ENCODE measurements at places on chromosomes 11 and 22.

GRCh38 chr11:122116591-122116990 lies 576 bp upstream of the BLID start:
- no peak overlapping the region for H3K4me3 ChIP-seq
- no peaks in the 10 kb centered on the region for H3K27me3 ChIP-seq
- no peak overlapping the region for H3K27ac ChIP-seq
- no peak for DNase-seq
- no peaks in the 10 kb centered on the region for H3K4me1 ChIP-seq

GRCh38 chr22:22088658-22089458 lies 106.3 kb upstream of the TOP3B start:
- peaks cover 54% of the 10 kb centered on the region for H3K27me3 ChIP-seq
- no peaks in the 10 kb centered on the region for H3K4me1 ChIP-seq
- H3K4me3 ChIP-seq: no peak overlapping the region
- H3K27ac ChIP-seq: no peak overlapping the region
- no peaks in the 10 kb centered on the region for H3K36me3 ChIP-seq
- no peak for DNase-seq

- H3K27ac ChIP-seq: no peak overlapping the region
- H3K27me3 ChIP-seq: no peaks in the 10 kb centered on the region
- H3K4me1 ChIP-seq: no peaks in the 10 kb centered on the region
- no peaks in the 10 kb centered on the region for H3K36me3 ChIP-seq
- DNase-seq: no peak
Measured at GRCh38 chr11:24714601-24715000, 217.7 kb downstream of the LUZP2 start.

GRCh38 chr11:66159324-66159984 lies 89.4 kb downstream of the PACS1 start:
- H3K4me3 ChIP-seq: no peak overlapping the region
- no peak for DNase-seq
- peaks cover 14% of the 10 kb centered on the region for H3K4me1 ChIP-seq
- no peaks in the 10 kb centered on the region for H3K27me3 ChIP-seq

- DNase-seq: no peak
- no peaks in the 10 kb centered on the region for H3K36me3 ChIP-seq
- H3K27me3 ChIP-seq: peaks cover 23% of the 10 kb centered on the region
- no peak overlapping the region for H3K4me3 ChIP-seq
- no peak overlapping the region for H3K27ac ChIP-seq
Measured at GRCh38 chr11:44760477-44760872, 33.7 kb downstream of the TSPAN18 start.

GRCh38 chr22:37545703-37546436 lies 14.4 kb upstream of the CDC42EP1 start:
- peaks cover 20% of the 10 kb centered on the region for H3K4me1 ChIP-seq
- H3K27ac ChIP-seq: no peak overlapping the region
- peaks cover 8% of the 10 kb centered on the region for H3K27me3 ChIP-seq
- no peak overlapping the region for H3K4me3 ChIP-seq
- DNase-seq: no peak
- peaks cover 7% of the 10 kb centered on the region for H3K36me3 ChIP-seq

- no peak overlapping the region for H3K27ac ChIP-seq
- H3K4me1 ChIP-seq: peaks cover 18% of the 10 kb centered on the region
- peaks cover 39% of the 10 kb centered on the region for H3K27me3 ChIP-seq
- DNase-seq: no peak
Measured at GRCh38 chr11:72245263-72245816, 1.4 kb upstream of the PHOX2A start.

GRCh38 chr11:7509966-7510365 lies 3.8 kb upstream of the PPFIBP2 start:
- H3K4me3 ChIP-seq: no peak overlapping the region
- H3K4me1 ChIP-seq: peaks cover 4% of the 10 kb centered on the region
- no peaks in the 10 kb centered on the region for H3K36me3 ChIP-seq
- peaks cover 11% of the 10 kb centered on the region for H3K27me3 ChIP-seq
- H3K27ac ChIP-seq: no peak overlapping the region
- DNase-seq: no peak

GRCh38 chr11:130070846-130071200 lies 1.1 kb downstream of the APLP2 start:
- H3K27me3 ChIP-seq: no peaks in the 10 kb centered on the region
- peaks cover 23% of the 10 kb centered on the region for H3K4me1 ChIP-seq
- H3K27ac ChIP-seq: peak overlapping the region; percentile 88
- peak overlapping the region; percentile 77 for H3K4me3 ChIP-seq
- DNase-seq: no peak

DNA sequence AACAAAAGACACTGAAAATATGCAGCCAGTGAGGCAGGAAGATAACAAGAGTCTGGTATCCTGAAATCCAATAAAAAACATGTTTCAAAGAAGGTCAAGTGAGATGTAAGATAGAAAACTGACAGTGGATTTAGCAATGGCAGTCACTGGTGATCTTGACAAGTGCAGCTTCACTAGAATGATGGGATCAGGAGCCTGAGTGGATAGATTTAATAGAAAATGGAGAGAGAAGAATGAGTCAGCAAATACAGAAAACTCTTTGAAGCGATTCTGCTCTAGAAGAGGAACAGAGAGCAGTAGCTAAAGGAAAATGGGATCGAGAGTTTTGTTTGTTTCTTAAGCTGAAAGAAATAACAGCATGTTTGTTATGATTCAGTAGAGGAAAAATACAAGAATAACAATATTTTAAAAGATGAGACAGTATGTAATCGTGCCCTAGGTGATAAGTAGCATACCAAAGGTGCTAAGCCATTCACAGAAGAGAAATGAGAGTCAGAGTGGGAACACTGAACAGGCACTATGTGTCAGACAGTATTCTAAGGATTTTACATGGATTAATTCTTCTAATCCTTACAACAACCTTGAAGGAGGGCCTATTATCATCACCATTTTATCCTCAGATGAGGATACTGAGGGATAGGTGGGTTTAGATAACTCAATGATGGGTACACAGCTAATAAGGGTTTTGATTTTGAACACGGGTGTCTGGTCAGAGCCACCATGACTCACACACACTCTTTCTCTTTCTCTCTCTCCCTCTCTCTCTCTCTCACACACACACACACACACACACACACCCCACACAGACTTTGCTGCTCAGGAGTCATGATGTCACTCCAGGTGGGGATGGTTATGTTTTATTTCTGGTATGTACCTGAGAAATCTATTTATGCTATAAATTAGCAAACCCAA lies 36.3 kb downstream of the MRE11 start:
- H3K4me1 ChIP-seq: peaks cover 4% of the 10 kb centered on the region
- no peak overlapping the region for H3K27ac ChIP-seq
- H3K4me3 ChIP-seq: no peak overlapping the region
- peaks cover 28% of the 10 kb centered on the region for H3K36me3 ChIP-seq

DNA sequence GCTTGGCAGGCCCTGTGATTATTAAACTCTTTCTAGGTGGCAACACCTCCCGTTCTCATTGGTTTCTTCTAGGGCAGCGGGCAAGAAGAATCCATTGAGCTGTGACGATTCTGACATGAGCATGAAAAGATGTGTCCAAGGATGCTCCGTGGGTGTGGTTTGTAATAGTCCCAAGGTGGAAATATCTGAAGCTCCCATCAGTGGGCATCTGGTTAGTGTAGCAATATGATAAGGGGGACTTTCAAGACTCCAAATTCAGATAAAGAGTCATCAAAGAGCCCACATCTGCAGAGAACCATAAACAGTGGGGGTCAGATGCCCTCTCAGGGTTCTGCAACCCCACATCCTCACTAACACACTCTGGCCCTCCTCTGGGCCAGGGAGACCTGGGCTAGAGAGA lies 42.6 kb downstream of the TST start:
- peak overlapping the region; percentile 85 for H3K27ac ChIP-seq
- H3K27me3 ChIP-seq: peaks cover 7% of the 10 kb centered on the region
- H3K4me1 ChIP-seq: peaks cover 11% of the 10 kb centered on the region

DNA sequence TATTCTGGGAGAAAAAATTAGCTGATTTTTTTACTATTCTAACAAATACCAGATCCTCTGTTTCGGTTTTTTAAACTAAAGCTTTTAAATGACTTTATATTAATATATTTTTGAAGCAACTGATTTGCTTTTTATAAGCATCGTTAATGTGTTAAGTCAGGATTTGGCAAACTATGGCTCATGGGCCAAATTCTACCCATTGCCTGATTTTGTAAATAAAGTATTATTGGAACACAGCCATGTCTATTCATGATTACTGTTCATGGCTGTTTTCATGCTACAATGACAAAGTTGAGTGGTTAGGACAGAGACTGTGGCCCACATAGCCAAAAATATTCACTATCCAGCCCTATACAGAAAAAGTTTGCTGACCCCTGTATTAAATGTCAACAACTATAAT lies 29.6 kb downstream of the BTBD10 start:
- no peak overlapping the region for H3K27ac ChIP-seq
- H3K4me3 ChIP-seq: no peak overlapping the region
- no peaks in the 10 kb centered on the region for H3K36me3 ChIP-seq
- no peaks in the 10 kb centered on the region for H3K27me3 ChIP-seq

DNA sequence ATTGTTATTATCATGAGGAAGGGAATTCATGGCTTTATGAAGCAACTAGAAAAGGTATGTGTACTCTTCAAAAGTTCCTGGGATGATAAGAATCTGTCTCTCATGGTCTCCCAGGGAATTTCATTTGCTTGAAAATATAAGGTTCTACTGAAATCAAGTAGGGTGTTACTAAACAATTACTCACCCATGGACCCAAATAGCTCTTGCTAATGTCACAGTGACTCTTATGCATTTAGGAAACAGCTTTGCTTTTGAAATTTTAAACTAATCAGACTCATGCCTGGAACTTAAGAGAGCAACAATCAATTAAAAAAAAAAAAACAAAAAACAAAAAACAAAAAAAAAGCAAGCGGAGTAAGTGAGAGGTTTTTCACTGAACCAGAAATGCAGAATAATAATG lies 1546.3 kb upstream of the TENM4 start:
- peaks cover 3% of the 10 kb centered on the region for H3K36me3 ChIP-seq
- H3K27me3 ChIP-seq: no peaks in the 10 kb centered on the region

DNA sequence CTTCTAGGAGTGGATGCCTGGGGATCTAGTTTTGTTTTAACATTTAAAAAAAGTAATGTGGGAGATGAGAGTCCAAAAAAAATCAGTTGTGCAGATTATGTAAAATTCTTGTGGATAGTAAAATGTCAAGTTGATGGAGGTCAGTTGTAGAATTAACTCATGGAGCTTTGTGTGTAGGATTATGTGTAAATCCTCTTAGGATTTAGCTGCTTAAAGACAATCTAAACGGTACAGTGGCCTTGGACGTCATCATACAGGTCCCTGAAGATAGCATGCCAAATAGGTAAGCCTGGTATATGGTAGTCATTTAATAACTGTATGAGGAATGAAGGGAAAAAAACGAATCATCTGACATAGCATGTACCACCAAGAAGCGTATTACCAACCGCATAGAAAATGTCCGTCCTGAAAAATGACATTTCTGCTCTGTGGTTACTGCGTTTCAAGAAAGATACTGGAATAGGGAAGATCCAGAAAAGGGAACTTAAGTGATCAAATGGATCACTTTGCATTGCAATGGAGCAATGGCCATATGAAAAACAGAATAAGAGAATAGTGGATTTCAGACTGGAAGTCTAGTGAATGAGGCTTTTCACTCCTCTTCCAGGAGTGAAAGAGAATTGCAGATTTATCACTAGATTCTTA lies 61.3 kb downstream of the BCL2L13 start:
- no peaks in the 10 kb centered on the region for H3K27me3 ChIP-seq
- no peak overlapping the region for H3K27ac ChIP-seq
- DNase-seq: no peak
- peaks cover 12% of the 10 kb centered on the region for H3K36me3 ChIP-seq

GRCh38 chr11:13999704-14000103 lies 37.2 kb downstream of the SPON1 start:
- DNase-seq: no peak
- no peak overlapping the region for H3K4me3 ChIP-seq
- peaks cover 17% of the 10 kb centered on the region for H3K27me3 ChIP-seq
- H3K4me1 ChIP-seq: no peaks in the 10 kb centered on the region

DNA sequence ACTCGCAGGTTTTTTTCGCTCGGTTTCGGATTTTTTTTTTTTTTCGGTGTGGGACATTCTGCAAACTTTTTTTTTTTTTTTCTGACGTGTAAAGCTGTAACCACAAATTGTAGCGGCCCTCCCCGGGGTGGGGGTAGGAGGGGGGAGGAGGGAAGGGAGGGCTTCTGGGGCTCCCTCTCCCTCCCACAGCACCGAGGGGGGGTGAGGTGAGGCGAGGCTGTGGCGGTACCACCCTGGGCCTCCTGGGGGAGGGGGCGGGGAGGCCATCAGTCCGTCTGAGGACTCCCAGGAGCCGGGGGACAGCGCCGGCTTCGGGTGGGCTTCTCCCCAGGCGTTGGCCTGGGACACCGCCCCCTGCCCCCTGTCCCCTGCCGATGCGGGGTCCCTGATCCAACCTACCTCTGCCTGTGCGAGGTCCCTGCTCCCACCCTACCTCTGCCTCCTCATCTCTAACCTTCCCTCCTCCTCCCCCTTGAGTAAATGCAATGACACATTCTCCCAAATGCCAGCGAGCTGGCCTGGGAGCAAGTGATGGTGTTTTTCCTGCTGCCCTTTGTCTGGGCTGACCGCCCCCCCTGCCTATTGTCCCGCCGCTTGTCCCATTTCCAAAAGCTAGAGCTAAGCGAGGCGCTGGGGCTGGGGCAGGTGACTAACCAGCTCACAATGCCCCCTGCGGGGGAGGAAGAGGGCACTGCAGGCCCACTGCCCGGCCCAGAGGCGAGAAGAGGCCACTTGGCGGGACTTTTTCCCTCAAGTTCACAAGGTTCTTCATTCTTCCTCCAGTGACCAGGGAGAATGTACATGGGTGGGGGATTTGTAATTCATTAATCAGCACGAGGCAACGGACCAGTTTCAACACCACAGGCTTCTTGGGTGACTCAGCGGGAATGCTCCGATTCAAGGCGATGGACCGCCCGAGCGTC lies 511 bp upstream of the CLCF1 start:
- H3K27ac ChIP-seq: peak overlapping the region; percentile 97
- no peaks in the 10 kb centered on the region for H3K27me3 ChIP-seq
- H3K4me3 ChIP-seq: peak overlapping the region; percentile 98
- peaks cover 30% of the 10 kb centered on the region for H3K36me3 ChIP-seq
- H3K4me1 ChIP-seq: peaks cover 55% of the 10 kb centered on the region
- DNase-seq: peak; percentile 78

- no peak overlapping the region for H3K27ac ChIP-seq
- peaks cover 4% of the 10 kb centered on the region for H3K4me1 ChIP-seq
- H3K36me3 ChIP-seq: no peaks in the 10 kb centered on the region
- H3K27me3 ChIP-seq: peaks cover 12% of the 10 kb centered on the region
Measured at GRCh38 chr11:1152316-1153104, 5.2 kb upstream of the MUC5AC start.

- peaks cover 1% of the 10 kb centered on the region for H3K4me1 ChIP-seq
- H3K27ac ChIP-seq: peak overlapping the region; percentile 46
- no peak for DNase-seq
- no peaks in the 10 kb centered on the region for H3K36me3 ChIP-seq
- no peaks in the 10 kb centered on the region for H3K27me3 ChIP-seq
Measured at GRCh38 chr11:112113539-112114457, 27.1 kb downstream of the SDHD start.
